ENCODE measurements at places on chromosomes 13 and 19.

GRCh38 chr13:69202996-69203395 is 904.6 kb upstream of the ATXN8OS start:
- no peak for DNase-seq

GRCh38 chr13:111868716-111869115 is 198.2 kb upstream of the SOX1 start:
- no peak for DNase-seq

GRCh38 chr19:1538978-1539377 is 15.1 kb downstream of the PLK5 start:
- DNase-seq = no peak

- no peak for DNase-seq
Measured at GRCh38 chr13:84951128-84951527, 848.1 kb downstream of the SLITRK6 start.

GRCh38 chr19:3142292-3142670 is 6.4 kb downstream of the GNA15 start:
- DNase-seq = peak; percentile 93

GRCh38 chr13:97879646-97880310 is 73.7 kb upstream of the IPO5 start:
- peak; percentile 89 for DNase-seq

- DNase-seq = no peak
Measured at GRCh38 chr13:105327581-105328126, 1207.8 kb downstream of the EFNB2 start.

DNA sequence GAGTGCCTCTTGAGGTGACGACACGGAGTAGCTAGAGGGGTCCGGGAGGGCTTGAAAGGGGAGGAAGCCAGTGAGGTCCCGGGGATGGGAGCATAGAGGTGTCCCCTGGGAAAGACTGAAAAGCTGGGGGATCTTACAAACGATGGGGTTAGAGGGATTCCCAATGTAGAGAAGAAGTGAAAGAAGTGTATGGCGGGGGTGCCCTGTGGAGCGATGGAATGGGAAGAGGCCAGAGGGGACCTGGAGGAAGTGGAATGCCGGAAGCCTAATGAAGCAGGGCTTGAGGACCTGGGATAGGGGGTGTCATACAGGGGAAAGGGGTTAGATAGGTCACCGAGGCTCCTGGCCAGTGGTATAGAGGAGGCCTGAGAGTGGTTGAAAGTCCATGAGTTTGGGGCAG is 580 bp downstream of the AP2A1 start:
- DNase-seq = no peak

DNA sequence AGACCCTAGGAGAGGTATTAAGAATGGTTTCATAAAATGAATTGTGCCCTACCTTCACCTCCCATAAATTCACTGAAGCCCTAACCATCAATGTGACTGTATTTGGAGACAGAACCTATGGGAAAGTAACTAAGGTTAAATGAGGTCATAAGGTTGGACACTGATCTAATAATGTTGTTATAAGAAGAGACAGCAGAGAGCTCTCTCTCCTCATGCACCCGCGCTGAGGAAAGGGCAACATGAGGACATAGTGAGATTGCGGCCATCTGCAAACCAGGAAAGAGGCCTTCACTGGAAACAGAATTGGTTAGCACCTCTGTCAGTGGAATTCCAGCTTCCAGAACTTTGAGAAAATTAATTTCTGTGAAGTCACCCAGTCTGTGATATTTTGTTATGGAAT is 1396.1 kb upstream of the MIR17HG start:
- no peak for DNase-seq

GRCh38 chr19:30879225-30879624 is 470.0 kb downstream of the TSHZ3 start:
- DNase-seq = no peak

DNA sequence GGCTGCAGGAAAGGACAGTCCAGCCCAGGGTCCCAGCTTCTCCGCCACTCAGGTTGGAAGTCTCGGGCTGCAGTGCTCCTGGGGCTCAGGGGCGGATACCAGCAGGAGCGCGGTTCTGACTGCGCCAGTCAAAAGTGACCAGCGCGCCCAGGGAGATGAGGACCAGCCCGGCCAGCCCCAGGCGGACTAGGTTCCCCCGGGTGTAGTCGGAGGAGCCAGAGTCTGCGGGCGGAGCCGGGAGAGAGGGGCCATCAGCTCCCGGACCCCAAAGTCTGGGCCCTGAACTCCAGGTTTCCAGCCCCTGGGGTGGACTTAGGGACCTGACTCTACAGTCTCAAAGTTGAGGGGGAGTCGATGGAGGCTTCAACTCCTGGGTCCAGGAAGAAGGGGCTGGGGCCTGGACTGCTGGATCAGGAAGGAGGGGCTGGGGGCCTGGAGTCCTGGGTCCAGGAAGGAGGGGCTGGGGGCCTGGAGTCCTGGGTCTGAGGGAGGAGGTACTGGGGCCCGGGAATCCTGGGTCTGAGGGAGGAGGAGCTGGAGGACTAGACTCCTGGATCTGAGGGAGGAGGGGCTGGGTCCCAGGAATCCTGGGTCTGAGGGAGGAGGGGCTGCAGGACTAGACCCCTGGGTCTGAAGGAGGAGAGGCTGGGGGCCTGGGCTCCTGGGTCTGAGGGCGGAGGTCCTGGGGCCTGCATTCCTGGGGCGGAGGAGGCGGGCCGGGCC is 5.3 kb downstream of the OSCAR start:
- no peak for DNase-seq

- no peak for DNase-seq
Measured at GRCh38 chr19:17254636-17255035, 8.9 kb upstream of the NR2F6 start.

DNA sequence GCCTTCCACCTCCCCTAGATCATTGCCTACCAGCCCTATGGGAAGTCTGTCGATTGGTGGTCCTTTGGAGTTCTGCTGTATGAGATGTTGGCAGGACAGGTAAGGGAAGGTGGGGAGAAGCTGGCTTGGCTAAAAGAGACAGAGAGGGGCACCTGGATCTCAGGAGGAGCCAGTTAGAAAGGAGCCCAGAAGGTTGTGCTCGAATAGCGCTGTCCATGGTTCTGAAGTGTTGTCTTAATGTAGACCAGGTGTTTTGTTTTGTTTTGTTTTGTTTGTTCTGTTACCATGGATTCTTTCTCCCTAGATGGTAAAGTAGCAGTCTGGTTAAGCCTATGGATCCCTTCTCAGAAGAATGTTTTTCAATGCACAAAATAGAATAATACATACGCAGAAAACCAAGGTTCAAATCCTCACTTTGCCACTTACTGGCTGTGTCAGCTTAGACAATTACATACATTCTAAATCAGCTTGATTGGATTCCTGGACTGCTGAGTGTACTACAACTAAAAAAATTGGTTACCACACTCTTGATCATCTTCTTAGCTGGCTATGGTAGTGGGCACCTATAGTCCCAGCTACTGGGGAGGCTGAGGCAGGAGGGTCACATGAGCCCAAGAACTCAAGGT is 5.9 kb upstream of the CACNG7 start:
- DNase-seq = peak; percentile 71

GRCh38 chr19:45448887-45449299 is 18.9 kb upstream of the FOSB start:
- DNase-seq = no peak

DNA sequence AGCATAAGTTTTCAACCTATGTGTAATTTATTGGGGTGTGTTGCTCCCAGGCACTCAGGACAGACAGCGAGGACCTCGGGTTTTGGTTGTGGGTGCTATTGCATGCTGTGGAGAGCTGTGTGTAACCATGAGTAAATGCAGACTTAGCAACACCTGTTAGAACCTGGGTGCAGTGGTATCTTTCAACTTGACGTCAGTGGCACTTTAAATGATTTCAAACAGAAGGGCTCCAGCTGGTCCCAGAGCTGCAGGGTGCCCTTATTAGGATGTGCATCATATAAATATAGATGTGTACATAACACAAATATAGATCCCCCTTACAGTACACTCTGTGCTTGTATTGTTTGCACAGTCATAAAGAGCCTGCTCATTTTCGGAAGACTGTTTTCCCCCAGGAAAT is 228.3 kb upstream of the IRS2 start:
- no peak for DNase-seq

- DNase-seq = no peak
Measured at GRCh38 chr19:58479303-58479702, 3.2 kb downstream of the ZNF446 start.

DNA sequence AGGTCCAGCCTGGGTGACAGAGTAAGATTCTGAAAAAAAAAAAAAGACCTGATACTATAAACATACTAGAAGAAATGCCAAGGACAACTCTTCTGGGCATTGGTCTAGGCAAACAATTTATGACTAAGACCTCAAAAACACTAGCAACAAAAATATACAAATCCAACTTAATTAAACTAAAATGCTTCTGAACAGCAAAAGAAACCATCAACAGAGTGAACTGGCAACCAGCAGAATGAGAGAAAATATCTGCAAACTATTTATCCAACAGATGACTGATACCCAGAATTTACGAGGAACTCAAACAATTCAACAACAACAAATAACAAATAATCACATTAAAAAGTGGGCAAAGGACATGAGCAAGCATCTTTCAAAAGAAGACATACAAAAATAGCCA is 26.8 kb upstream of the GPC6 start:
- no peak for DNase-seq

GRCh38 chr13:41554626-41555386 is 97.5 kb downstream of the RGCC start:
- no peak for DNase-seq

DNA sequence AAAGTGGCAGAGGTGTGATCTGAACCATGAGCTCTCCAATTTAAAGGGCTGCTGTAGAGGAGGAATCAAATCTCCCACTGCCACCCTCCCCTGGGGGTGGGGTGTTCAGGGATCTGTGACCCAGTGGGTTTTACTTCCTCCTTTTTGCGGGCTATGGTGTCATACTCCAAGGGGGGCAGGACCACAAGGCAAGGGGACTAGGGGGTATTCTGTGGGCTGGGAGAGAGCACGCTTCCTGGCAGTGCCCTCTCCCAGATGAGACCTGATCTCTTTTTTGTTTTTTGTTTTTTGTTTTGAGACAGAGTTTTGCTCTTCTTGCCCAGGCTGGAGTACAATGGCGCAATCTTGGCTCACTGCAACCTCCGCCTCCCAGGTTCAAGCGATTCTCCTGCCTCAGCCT is 10.3 kb downstream of the PLD3 start:
- no peak for DNase-seq

DNA sequence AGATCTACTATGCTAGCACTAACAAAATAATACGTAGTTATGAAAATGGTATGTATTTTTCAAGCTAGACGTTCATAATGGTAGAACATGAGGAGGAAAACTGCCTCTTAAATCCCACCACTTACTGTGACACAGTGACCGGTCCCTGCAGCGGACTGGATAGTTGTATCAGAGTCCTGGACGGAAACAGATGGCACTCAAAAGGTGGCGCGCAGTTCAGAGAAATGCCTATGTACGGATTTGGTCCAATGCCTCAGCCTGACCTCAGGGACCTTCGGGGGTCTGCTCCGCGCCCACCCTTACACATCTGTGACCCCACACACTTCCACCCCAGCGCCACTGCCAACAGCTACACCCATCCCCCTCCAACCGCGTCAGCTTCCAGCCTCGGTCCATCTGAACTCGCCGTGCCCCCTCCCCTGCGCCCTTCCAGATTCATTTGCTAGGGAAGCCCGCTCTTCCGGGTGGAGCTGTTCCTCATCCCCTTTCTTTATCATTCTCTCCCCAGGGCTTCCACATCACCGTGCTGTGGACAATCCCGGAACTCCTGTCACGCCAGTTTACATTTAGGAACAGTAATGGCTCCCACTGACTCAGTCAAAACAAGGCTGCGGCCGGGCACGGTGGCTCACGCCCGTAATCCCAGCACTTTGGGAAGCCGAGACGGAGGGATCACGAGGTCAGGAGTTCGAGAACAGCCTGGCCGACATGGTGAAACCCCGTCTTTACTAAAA is 792 bp upstream of the LENG8 start:
- DNase-seq = peak; percentile 60

- DNase-seq = no peak
Measured at GRCh38 chr13:29980339-29980738, 129.9 kb upstream of the UBL3 start.

DNA sequence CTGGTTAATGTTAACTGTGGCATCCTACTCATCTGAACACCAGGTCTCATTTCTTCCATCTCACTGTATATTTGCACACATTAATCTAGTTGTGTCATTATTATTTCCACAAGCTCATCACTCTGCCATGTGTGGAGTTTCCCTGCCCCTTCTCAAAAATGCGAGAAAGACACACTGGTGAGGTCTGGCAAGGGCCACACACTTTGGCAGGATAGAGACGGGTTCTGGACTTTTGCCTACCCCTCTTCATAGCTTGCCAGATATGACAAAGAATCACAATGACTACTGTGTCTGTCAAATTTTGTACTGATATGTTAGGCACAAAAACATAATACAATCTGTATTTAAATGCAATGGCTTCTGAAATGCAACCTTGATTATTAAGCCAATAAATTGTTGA is 12.9 kb downstream of the GPR12 start:
- no peak for DNase-seq

- no peak for DNase-seq
Measured at GRCh38 chr19:24098359-24098758, 11.4 kb downstream of the ZNF254 start.

GRCh38 chr19:5153601-5154128 is 184.8 kb downstream of the KDM4B start:
- no peak for DNase-seq

- no peak for DNase-seq
Measured at GRCh38 chr19:34888091-34888490, 38.6 kb upstream of the ZNF30 start.

DNA sequence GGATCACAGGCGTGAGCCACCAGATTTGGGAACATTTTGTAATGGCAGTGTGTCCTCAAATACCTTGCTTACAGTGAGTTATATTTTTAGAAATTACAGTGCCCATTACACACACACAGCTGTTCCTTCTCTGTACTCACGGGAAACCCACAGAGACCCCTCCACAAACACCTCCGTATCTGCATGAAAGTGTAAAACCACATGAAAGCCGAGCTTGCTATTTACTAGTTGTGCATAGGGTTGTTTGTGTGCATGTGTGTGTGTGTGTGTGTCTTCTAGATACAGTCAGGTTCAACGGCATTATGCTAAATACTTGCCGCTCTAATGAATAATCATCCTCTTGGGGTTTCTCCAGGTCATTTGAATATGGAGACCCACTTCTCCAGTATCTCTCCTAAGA is 22.3 kb upstream of the LILRA2 start:
- no peak for DNase-seq

DNA sequence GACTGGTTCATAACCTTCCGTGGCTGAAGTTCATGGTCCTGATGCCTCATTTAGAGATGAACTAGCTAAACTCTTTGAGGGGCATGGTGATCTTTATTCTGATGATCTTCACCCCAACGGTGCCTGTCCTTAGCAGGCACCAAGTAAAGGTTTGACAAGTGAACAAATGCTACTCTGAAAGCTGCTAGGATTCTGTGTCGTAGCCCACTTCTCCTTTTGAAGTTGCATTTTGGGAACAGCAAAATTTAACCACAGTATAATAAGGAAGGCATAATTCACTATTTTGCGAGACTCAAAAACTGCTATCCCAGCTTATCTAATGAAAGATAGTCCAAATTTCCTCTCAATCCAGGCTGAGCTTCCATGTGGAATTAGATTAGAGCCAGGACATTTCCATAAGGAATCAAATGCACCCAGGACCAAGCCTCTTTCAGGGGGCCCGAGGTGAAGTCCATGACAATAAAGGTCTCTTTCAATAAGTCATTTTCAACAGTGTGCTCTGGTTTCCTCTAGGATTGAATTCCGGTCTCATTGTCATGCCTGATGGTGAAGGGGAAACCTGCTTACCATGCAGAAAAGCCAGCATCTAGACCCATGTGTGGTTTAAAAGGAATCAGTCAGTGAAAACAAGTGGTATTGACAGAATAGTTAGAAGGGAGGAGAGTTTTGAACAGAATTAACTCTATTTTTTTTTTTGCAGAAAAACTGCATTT is 23.1 kb downstream of the SIAH3 start:
- no peak for DNase-seq

- DNase-seq = no peak
Measured at GRCh38 chr13:51601601-51602565, 17.6 kb downstream of the WDFY2 start.

Measured in A172 (cell line).